ENCODE measurements at places on chromosomes 2 and 18.

GRCh38 chr2:158690823-158691222 is 104.3 kb upstream of the DAPL1 start:
- no peak for DNase-seq

GRCh38 chr2:241160318-241160717 is 10.1 kb downstream of the PPP1R7 start:
- DNase-seq = no peak

- no peak for DNase-seq
Observed at GRCh38 chr2:77018219-77018618, 504.0 kb downstream of the LRRTM4 start.

DNA sequence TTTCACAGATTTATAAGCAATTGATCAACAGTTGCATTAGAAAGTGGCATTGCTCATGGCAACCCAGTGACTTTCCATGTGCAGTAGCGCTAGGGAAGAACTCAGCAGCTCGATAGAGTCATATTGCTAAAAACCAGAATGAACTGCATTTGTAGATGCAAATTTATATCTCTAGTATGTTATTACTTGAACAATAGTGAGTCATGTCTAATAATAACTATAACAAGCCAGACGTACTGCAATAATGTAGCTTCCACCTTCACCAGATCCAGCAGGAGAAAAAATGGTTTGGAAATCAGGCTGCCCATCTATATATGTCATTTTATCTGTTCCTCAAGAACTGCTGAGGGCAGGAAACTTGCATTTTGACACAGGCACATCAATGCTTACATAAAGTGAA is 66.5 kb upstream of the FIGN start:
- DNase-seq = no peak

DNA sequence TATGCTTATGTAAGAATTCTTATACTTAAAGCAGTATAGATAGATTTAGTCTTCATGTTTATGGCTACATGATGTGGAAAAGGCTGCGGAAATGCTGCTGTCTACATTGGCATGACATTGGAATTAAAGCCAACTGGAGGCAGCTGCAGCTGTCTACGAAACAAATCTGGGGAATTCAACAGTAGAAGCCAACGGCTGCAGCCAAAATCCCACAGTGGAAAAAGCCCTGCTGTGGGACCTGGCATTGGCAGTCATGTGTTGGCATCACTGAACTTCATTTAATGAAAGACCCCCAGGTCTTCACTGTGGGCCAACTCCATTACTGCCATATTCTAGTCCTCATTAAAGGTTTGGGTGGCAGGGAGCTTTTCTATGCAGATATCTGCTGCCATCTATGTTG is 223.6 kb downstream of the SLC8A1 start:
- DNase-seq = no peak

GRCh38 chr18:5238371-5238976 is 41.4 kb upstream of the AKAIN1 start:
- DNase-seq = no peak

- DNase-seq = peak; percentile 6
Observed at GRCh38 chr2:111208639-111209038, 87.9 kb downstream of the BCL2L11 start.

DNA sequence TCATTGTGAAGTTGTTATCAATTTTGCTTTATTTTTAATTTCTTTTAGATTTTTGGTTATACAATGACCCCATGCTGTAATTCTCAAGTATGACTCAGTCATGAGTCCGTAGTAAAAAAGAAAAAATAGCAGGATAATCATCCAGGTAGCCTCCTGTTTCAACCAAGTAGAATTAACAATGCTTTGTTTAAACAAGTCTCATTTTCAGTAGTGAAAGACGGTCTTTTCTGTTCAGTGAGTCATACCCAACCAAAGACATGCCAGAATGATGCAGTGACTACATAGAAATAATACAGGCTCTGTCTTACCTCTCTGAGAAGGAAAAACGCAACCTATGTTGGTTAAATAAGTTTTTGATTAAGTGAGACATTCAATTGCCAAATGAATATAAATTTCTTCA is 67.8 kb upstream of the DSC1 start:
- DNase-seq = no peak

Data from vagina (tissue), 2 donors.